Cortex of kidney (tissue), 1 donor: ENCODE measurements at places on chromosomes 16 and 17.

- no peak for DNase-seq
Observed at GRCh38 chr16:52123061-52123839, 423.7 kb downstream of the TOX3 start.

GRCh38 chr16:19289811-19290485 lies 4.4 kb downstream of the CLEC19A start:
- no peak for DNase-seq

DNA sequence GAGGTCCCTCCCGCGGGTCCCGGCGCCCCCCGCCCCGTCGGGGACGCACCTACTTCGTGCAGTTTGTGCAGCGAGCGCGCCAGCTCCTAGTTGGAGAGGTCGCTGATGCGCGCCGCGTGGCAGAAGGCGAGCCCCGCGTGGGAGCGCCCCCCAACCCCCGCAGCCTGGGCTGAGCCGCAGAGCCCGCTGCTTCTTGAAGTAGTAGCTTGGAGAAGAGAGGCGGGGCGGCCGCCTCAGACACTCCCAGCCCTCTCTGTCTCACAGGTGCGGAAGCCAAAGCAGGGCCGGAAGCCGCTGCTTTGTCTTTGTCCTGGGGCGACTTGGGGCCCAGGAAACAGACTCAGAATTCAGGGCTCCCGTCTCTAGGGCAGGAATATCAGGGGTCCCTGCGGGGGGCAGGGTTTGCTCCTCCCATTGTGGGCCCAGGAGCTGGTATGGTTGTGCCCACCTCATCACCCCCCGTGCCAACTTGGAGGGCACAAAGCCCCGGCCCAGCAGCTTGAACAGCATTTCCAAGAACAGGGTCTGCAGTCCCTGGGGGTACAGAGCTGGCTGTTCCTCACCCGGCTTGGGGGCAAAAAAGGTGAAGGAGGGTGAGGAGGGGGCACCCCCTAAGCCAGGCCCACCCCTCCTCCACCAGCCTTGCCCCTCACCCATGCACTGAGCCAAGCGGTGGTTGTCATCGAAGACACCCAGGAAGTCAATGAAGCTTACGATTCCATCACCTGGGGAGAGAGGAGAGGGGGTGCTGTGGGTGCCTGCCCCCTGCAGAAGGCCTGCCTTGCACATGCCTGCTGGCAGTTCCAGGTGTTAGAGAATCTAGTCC lies 13.5 kb downstream of the SPATA32 start:
- no peak for DNase-seq

DNA sequence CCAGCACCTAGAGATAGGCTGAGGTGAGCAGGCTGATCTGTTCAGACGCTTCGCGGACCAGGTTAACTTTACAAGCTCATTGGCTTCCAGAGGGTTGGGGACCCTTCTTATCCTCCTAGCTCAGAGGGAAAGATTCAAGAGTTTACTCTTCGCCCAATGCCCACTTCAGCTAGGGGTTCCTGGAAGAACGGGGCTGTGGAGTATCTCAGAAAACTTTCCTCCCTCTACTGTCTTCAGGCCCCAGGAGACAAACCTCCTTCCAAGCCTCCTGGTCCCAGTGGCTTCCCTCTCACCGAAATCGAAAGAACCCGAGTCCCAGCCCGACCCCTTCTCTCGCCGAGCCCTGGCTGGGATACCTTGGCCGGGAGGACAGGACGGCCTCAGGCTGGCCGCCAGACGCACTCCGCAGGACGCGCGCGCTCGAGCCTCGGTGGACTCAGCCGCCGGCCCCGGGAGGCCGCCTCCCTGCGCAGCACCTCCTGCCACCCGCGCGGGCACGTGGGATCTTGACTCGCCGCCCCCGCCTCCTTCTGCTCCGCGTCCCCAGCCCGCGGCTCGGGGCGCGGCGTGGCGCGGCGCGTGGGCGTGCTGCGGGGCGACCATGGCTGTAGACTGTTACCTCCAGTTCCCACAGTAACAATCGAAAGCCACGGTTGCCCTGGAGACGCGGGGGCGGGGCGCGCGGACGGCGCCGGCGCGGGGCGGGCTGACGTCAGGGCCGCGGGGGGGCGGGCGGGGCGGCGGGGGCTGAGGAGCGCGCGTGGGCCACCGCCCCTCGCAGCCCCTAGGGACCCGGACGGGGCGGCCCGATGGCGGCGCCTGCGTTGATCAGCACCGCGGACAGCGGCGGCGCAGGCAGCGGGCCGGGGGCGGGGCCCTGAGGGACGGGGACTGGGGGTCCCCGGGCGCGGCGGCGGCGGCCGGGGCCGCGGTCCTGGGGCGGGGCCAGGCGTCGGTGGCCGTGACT lies 5.3 kb upstream of the HIC1 start:
- DNase-seq = peak; percentile 38

- DNase-seq = no peak
Observed at GRCh38 chr17:45848405-45848804, 3.7 kb downstream of the SPPL2C start.

DNA sequence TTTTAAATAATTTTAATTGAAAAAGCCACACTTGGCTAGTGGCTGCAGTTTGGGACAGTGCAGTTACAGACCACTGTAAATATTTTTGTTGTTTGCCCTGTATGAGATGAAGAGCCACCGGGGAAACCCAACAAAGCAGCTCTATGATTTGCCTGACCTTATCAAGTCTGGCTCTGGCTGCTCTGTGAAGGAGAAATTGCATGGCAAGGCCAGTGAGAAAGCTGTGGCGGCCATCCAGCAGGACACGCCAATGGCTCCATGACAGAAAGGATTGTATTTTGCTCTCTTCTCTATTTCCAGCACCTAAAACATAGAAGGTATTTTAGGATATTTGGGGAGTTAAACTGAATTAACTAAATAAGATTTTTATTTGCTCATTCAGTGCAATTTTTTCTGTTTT lies 330.0 kb upstream of the DYNLRB2 start:
- no peak for DNase-seq

- no peak for DNase-seq
Observed at GRCh38 chr16:81324808-81325207, 10.0 kb downstream of the GAN start.
